ENCODE measurements at places on chromosomes 4 and X.

DNA sequence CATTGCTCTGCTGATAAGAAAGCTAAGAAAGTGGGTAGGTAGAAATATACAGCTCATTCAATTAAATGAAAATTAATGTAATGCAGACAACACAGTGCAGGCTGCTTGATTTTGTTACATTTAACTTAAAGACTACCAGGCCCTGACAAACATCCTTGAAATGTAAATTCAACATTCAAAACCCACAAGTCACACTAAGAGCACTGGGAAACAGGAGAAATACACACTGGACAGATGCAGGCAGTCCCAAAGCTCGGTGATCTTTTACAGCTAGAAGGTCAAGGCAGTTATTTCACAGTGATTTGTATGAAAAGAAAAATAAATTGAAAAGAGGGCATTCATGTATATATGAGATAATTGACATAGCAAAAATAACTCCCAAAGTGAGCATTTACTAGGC lies 94.3 kb upstream of the PLAC1 start:
- peak; percentile 31 for DNase-seq

- DNase-seq: no peak
Measured at GRCh38 chr4:168319486-168320019, 1.0 kb upstream of the DDX60 start.

- peak; percentile 61 for DNase-seq
Measured at GRCh38 chrX:70476934-70477733, 32.5 kb downstream of the DLG3 start.

DNA sequence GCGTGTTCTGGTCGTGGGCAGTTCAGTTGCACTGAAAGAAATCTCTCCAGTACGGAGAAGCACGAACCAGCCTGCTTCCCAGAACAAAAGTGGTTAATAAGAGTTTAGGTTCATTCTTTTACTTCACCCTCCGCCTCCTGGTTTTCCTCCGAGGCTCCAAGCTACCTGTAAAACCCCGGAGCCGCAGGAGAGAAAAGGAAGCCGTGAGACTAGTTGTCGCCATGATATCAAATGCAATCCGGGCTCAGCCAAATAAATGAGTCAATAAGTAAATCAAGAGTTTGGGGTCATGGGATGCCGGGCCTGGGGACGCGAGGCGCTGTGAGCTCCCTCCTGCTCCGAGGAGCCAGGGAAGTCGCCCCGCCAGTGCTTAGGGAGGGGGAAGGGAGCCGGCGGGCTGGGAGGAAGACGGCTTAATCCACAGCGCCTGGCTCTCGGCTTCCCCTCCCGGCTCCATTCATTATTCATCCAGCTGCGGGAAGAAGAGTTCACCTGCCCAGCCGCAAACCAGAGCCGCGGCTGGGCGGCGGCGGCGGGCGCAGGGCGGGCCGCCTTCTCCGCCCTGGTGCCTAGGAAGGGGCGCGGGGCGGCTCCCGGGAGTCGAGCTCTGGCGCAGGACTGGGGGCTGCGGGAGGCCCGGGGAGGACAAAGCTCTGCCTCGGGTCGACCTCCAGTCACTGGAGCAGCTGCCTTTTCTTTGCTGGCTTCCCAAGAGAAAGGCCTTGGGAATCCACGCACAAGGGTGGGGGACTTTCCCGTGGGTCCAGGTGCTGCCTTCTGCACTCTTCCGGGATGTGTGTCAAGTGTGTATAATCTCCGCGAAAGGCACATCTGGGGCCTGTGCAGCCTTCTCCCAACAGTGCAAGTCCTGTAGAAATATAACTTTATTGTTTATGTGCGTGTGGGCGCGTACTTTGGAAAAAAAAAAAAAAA lies 1.7 kb downstream of the FRAS1 start:
- DNase-seq: peak; percentile 45
